ENCODE measurements at places on chromosomes 2 and 18. TPM values are rescaled to one million over a fixed set of nuclear protein-coding genes. Genes with fewer than 3 reads are reported as not detected.

DNA sequence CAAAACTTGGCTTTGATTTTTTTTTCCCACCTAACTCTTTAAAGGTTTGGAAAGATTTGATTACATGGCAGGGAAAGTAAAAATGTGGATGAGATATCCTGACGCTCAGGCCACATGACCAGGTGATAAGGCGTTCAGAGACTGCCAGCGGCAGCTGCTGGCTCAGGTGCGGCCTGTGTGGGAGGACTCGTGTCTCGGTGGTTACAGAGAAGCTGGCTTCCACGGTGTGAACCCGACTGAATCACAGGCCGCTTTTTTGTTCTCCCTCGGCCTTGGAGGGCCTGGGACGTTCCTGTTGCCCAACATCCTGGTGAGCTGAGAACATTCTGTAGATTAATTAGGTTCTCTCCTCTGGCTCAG is 124.2 kb upstream of the ZNF516 start:
- no peak for DNase-seq

The FTCDNL1 gene
- not detected for total RNA-seq

The SLC66A3 gene
- 41.5 TPM for total RNA-seq

DNA sequence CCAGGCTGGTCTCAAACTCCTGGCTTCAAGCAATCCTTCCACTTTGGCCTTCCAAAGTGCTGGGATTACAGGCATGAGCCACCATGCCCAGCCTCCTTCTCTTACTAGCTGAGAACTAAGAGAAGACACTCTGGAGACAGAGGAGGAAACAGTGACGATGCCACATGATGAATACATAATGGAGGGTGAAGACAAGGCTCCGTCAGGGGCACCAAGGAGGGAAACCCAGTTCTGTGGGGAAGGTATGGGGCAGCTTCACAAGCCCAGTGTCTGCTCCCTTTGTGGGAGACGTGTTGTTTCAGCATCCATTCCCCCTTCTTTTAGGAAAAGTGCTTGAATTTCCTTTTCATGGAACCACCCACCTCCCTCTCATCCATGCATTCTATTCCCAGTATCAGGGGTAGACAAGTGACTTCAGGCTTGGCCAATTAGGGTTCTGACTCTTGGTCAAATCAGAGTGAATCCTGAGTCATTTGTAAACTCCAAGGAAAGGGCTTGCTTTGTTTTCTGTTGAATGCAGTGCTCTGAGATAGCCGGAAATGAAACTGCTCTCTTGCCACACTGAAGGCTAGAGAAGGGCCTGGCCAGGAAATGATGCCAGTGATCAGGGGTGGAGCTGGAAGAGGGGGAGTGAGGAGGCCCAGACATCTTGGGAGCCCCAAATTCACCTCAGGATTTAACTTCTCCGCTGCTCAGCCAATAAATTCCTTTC is 23.7 kb downstream of the TMEM127 start:
- peak; percentile 58 for DNase-seq

- DNase-seq, result no peak
These were observed 36.9 kb downstream of the KIF1A start for GRCh38 chr2:240782886-240783818.

GRCh38 chr2:233929352-233930022 is 12.3 kb downstream of the TRPM8 start:
- no peak for DNase-seq

The UGT1A4 gene
- 0.12 TPM for total RNA-seq

GRCh38 chr2:212711856-212712255 is 173.3 kb upstream of the ERBB4 start:
- no peak for DNase-seq

- DNase-seq, result no peak
These were observed 106.7 kb downstream of the DYSF start for GRCh38 chr2:71559828-71560637.

- DNase-seq, result no peak
These were observed 278.8 kb upstream of the SESTD1 start for GRCh38 chr2:179543361-179543901.

The ZBTB7C gene
- 0.06 TPM for total RNA-seq

The PLEK gene
- 0.12 TPM for total RNA-seq

DNA sequence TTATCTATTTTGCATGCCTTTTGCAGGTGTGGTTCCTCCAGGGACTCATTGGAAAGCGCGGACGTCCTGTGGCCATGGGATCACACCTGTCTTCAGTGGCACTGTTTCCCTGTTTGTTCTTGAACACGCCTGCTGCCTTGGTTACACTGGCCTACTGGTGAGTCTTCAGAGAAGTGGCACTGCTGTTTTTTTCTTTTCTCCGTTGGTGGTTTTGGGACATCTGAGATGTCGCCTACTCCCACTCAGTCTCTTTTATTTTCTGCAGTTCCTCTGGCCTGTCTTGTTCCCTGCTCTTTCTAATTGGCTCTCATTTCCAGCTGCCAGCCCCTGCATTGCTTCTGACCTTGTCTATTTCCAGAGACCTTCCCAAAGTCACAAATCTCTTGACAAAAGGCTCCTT is 35.7 kb upstream of the POU3F3 start:
- DNase-seq, result no peak

The DAPL1 gene
- total RNA-seq, result not detected

- DNase-seq, result no peak
These were observed 36.6 kb downstream of the FAM228A start for GRCh38 chr2:24211408-24211807.

DNA sequence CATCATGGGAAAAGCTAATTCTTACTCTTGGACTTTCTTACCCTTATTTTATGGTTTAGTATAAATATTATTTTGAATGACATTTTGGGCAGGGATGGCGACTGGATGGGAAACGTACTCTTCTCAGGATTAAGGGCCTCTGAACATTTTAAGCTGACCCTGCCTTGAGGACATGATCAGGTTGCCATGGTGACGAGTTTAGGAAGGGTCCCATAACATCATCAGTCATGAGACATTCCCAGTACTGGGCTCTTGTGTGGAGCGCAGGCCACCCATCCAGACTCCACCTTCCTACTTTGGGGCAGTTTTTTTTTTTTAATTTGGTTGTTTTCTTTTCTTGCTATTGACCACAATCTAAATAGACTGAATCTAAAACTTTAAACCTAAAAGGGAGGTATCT is 40.7 kb downstream of the KCNE4 start:
- no peak for DNase-seq

GRCh38 chr2:68837164-68837860 is 33.9 kb downstream of the BMP10 start:
- DNase-seq, result no peak

The NEU2 gene
- not detected for total RNA-seq

The ASIC4 gene
- not detected for total RNA-seq

- DNase-seq, result no peak
These were observed 51.9 kb upstream of the CREB1 start for GRCh38 chr2:207477896-207478295.

The GPR45 gene
- not detected for total RNA-seq

- no peak for DNase-seq
These were observed 667.2 kb downstream of the ZEB2 start for GRCh38 chr2:143852759-143853158.

DNA sequence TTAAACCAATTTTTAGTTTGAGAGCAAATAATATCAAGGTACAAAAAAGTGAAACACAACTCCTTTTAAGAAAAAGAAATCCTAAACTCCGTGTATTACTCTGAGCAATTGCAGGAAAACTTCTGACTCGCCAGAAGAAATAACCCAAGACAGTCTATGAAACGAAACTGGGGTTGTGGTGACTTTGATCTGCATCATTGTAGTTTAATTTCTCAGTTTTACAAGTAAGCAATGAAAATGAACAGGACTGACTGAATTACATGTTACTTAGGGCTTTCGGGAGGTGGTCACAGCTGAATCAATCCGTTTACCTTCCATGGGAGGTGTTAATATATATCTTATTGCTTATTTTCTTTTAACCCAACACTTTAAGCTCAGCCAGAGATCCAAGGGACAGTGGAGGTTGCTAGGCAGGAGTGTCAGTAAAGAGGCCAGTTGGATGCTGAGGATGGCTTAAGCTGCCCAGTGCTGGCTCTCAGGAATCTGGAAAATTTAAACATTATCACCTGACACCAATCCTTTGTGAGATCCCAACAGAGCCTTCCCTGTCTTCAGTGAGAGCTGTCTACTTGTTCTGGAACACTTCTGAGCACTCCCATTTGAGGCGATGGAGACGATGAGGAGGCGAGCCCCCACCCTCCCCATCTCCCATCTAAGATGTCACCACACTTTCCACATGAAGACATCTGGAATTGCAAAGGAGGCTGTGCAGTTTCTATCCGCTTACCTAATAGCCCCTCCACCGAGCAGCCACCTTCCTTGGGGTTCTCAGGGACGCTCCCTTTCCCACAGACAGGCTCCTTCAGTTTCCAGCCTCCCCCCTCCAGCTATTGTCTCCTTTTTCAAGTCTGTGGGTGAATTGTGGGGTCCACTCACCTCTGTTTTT is 3.6 kb upstream of the RAB31 start:
- DNase-seq, result no peak

DNA sequence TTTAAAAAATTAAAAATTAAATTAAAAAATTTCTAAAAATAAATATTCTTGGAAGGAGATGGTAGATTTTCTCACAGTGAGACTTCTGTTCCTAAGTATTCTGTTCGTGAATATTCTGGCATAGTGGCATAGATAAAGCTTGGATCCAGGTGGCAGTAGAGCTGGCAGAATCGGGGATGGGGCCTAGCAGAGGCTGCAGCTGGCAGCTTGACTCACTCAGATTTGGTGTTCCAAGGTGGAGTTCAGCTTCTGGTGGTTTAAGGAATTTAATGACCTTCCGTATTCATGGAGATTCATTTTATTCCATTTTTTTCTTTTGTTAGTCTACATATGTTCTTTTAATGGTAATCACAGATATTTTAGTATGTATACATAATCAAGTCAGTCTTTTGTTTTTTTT is 19.9 kb downstream of the ARMC9 start:
- DNase-seq, result no peak

DNA sequence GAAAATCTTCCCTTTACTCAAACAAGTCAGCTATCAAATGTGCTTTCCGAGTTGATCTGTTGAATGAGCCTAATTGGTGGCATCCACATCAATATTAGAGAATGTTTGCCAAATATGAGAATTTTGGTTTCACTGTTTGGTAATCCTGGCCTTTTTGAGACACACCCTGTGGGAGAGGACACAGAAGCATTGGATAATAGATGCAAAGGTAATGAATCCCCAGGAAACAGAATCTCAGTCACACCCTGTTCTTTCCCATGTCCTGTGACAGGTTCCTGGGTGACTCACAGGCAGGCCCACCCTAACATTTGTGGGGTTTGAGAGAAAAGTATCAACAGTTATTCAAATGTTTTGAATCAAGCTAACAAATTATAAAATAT is 99.8 kb upstream of the PELI1 start:
- no peak for DNase-seq

DNA sequence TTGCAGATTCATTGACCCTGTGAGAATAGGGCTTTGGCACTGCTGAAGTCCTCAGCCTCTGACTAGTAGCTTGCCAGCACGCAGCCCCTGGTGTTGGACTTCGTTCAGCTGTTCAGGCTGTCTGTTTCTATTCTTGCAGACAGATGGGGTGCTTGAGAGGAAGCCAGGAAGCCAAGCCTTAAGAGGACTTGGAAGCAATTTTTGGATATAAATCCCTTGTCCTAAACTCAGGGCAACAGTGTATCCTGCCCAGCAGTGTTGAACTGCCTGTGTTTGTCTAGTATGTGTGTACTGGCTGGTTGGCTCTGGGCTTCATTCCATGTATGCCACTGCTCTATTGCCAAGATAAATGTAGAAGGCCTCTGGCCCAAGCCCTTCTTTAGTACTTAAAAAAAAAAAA is 108.6 kb downstream of the COMMD1 start:
- no peak for DNase-seq

DNA sequence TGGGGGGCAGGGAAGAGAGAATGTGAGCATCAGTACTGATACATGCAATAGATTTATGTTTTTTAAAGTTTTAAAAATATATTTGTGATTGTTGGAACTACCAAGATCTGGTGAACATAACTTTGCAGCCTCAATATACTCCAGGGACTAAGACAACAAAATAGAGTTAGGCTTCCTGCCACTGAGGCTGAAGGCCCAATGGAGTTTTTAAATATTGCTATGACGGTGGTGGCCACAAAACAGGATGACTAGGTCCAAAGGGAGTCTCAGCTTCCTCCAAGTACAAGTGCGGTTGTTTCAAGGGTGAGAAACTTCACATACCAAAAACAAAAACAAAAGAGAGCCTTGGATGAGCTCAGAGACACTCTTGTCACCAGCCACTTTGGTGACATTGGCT is 72.9 kb downstream of the CCBE1 start:
- no peak for DNase-seq

The SP5 gene
- not detected for total RNA-seq

Data from glomerular endothelial cell (primary cell).